DMS 273 treated with DMSO at 0.1 percent for 48 hours (cell line): ENCODE measurements at places on chromosomes 7 and 10.
A peak's percentile ranks its signal among the peaks of the same experiment; 100 is the strongest.

GRCh38 chr10:91761721-91762120, 36.5 kb upstream of the TNKS2 start:
- DNase-seq, result no peak

DNA sequence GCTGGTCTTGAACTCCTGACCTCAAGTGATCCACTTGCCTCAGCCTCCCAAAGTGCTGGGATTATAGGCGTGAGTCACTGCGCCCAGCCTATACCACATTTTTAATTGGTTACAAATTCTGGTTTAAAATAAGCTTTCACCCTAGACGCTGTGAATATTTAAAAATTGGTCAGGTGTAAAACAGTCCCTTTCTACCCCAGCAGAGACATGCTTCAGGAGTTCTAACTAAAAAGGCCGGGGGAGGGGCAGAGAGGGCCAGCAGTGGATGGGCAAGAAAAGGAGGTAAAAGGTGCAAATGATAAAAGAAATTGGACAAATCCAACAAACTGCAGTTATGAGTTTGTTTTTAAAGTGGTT, 70.0 kb downstream of the WAPL start:
- no peak for DNase-seq

- peak; percentile 12 for DNase-seq
Measured at GRCh38 chr7:82481499-82482097, 38.0 kb upstream of the CACNA2D1 start.

GRCh38 chr7:74051629-74052410, 23.8 kb downstream of the ELN start:
- DNase-seq, result no peak

- DNase-seq, result peak; percentile 70
Measured at GRCh38 chr7:127392566-127393367, at the start of gene ZNF800. ZNF800 (minus strand) TSS chr7:127392708; CDS start chr7:127391557, 1,151 bp downstream.

DNA sequence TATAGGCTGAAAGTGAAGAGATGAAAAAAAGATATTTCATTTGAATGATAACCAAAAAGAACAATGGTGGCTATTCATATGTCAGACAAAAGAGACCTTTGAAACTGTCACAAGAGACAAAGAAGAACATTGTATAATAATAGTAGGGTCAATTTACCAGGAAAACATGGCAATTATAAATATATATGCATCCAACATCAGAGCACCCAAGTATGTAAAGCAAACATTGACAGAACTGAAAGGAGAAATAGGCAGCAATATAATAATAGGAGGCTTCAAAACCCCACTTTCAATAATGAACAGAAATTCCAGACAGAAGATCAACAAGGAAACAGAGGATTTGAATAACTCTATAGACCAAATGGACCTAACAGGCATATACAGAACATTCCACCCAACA, 876.2 kb downstream of the GRID1 start:
- no peak for DNase-seq
